ENCODE measurements at places on chromosomes 1 and 21. TPM values are rescaled to one million over a fixed set of nuclear protein-coding genes. Genes with fewer than 3 reads are reported as not detected.

Gene E2F2
- 19.6 TPM for total RNA-seq

Gene COL16A1
- 0.85 TPM for total RNA-seq

Gene PADI4
- 0.26 TPM for total RNA-seq

Gene PPM1J
- 0.33 TPM for total RNA-seq

Gene EXTL1
- not detected for total RNA-seq

Gene PTPRC
- total RNA-seq, result 311 TPM

Gene TIE1
- 0.33 TPM for total RNA-seq

Gene HORMAD1
- total RNA-seq, result not detected

Gene HTR6
- not detected for total RNA-seq

- no peaks in the 10 kb centered on the region for H3K27me3 ChIP-seq
- H3K4me3 ChIP-seq, result no peak overlapping the region
- H3K36me3 ChIP-seq, result no peaks in the 10 kb centered on the region
- H3K27ac ChIP-seq, result no peak overlapping the region
Observed at GRCh38 chr21:25689226-25689625, 45.5 kb downstream of the ATP5PF start.

- no peaks in the 10 kb centered on the region for H3K4me1 ChIP-seq
- no peak overlapping the region for H3K27ac ChIP-seq
- no peak overlapping the region for H3K4me3 ChIP-seq
- no peak for DNase-seq
- H3K27me3 ChIP-seq, result no peaks in the 10 kb centered on the region
Observed at GRCh38 chr1:9452516-9453140, 86.6 kb upstream of the SLC25A33 start.

GRCh38 chr1:246680190-246680589 is 44.0 kb upstream of the SCCPDH start:
- H3K27ac ChIP-seq, result no peak overlapping the region
- DNase-seq, result no peak
- H3K27me3 ChIP-seq, result no peaks in the 10 kb centered on the region
- H3K4me1 ChIP-seq, result no peaks in the 10 kb centered on the region
- H3K4me3 ChIP-seq, result no peak overlapping the region

- H3K4me3 ChIP-seq, result peak overlapping the region; percentile 73
- no peak overlapping the region for H3K27ac ChIP-seq
- peaks cover 16% of the 10 kb centered on the region for H3K4me1 ChIP-seq
- DNase-seq, result no peak
- H3K27me3 ChIP-seq, result no peaks in the 10 kb centered on the region
Observed at GRCh38 chr1:227786673-227787512, 28.6 kb upstream of the PRSS38 start.

- no peak overlapping the region for H3K4me3 ChIP-seq
- H3K27ac ChIP-seq, result no peak overlapping the region
- peaks cover 17% of the 10 kb centered on the region for H3K36me3 ChIP-seq
- H3K27me3 ChIP-seq, result no peaks in the 10 kb centered on the region
Observed at GRCh38 chr1:198212675-198213074, 55.9 kb downstream of the NEK7 start.

GRCh38 chr1:42957880-42958487 is 684 bp downstream of the SLC2A1 start:
- H3K27ac ChIP-seq, result peak overlapping the region; percentile 84
- H3K4me1 ChIP-seq, result peaks cover 50% of the 10 kb centered on the region
- no peaks in the 10 kb centered on the region for H3K36me3 ChIP-seq
- peak overlapping the region; percentile 78 for H3K4me3 ChIP-seq

DNA sequence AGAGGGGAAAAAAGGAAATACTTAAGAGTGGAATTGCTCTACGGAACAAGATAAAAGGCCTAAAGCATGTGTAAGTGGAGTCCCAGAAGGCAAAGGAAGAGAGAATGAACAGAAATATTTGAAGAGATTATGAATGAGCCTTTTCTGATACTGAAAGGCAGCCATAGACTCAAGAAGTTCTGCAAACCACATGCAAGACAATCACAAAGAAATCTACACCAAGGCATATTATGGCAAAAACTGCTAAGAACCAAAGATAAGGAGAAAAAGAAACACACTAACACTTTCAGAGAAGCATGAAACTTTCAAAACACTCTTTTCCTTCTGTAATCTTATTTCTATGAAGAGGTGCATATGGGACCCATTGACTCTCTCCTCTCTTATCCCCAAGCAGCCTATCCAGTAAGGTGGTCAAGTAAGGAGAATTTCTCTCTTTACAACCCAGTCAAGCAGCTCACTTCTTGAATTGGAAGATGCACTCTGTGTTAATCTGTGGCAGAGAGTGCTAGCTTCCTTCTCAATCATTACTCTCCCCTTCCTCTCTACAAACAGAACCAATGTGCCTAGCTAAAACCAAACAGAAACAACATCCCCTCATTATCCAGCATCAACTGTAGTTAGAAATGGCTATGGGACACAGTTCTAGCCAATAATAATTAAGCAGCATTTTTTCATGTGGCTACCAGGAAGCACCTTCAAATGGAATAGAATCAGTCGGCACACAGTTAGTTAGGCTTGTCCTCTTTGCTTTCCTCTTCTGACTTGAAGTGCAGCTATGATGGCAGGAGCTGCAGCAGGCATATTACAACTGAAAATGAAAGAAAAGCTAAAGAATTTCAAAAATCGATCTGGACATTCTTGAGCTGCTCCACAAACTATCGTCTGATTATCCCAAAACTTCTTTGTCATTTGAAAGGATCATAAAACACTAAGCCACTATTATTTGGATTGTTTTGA is 25.9 kb downstream of the KRTAP19-8 start:
- peaks cover 15% of the 10 kb centered on the region for H3K4me1 ChIP-seq
- H3K36me3 ChIP-seq, result no peaks in the 10 kb centered on the region
- DNase-seq, result no peak
- H3K27ac ChIP-seq, result peak overlapping the region; percentile 10

- no peak overlapping the region for H3K4me3 ChIP-seq
- DNase-seq, result no peak
- H3K27ac ChIP-seq, result no peak overlapping the region
- H3K36me3 ChIP-seq, result peaks cover 4% of the 10 kb centered on the region
Observed at GRCh38 chr1:174274884-174275283, 115.6 kb downstream of the RABGAP1L start.

DNA sequence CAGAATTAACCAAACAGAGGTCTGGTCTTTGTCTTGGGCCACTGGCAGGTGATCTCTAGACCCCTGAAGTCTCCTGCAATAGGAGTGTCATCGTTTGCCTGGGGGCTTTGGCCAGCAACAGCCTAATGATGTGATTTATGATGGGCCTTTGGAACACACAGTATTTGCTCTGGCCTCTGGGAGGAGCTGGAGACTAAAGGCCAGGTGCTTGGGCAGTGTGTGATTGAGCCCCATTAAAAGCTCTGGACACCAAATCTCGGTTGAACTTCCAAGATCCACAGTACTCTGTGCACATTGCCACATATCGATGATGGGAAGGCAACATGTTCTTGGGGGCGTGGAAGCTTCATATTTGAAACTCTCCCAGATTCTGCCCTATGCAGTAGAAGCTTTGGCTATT is 32.0 kb upstream of the TLR5 start:
- no peaks in the 10 kb centered on the region for H3K36me3 ChIP-seq
- no peaks in the 10 kb centered on the region for H3K27me3 ChIP-seq

Data from CD8-positive, alpha-beta memory T cell (primary cell).